ENCODE measurements at places on chromosomes 1 and 21. TPM values are rescaled to one million over a fixed set of nuclear protein-coding genes. Genes with fewer than 3 reads are reported as not detected.

DNA sequence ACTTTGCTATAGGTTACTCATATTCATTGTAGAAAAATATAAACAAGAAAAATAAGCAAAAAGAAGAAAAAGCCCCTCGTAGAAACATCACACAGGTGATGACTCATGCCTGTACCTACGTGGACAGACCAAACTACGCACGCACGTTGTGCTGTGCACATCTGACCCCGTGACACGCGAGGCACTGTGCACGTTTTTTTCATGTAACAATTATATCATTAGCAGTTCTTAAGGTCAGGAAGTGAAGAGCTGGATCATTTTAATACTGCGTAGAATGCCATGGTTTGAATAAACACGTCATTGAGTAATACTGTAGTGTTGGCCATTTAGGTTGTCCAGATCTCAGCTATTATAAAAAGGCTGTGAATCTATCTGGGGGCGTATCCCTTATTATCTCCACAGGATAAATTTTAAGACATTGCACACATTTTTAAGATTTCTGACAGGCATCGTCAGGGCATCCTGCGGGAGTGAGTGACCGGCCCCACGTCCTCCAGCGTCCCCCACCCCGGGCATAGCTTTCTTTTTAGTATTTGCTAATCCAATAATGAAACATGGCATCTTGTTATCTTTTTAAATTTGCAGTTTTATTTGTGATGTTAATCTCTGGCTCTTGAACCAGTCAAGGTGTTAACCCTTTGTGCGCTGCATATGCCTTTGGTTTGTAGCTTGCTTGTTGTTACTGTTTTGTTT lies 23.4 kb upstream of the ADARB1 start:
- H3K4me1 ChIP-seq = peaks cover 23% of the 10 kb centered on the region
- peak; percentile 82 for DNase-seq
- H3K27me3 ChIP-seq = peaks cover 9% of the 10 kb centered on the region

DNA sequence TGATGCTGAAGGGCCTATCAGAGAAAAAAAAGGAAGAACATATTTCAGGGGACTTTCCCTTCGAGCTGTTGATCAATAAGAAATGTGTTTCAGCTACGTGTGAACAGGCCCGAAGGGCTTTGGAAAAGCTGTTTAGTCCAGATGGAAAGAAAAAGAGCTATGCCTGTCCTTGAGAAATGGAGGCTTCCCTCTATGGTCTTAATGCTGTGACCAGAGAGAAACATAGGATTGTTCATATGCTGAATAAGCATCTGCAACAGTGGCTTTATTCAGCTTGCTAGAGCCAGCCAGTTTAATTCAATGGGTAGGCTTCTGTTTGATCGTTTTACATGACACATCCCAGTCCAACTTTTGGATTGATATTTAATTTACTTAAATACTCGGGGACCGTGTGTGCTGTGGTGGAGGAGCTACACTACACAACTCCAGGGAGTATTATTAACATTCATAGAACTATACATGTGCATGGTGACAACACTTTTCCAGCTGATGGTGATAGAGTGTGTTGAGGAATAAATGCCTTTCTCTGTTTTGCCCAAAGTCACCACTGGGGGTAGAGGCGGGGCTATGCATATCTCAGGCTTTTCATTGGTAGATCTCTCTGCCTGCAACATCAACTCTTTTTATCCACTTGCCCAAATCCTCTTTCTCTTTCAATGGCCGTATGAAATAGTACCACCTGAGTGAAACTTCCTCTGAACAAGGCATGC lies 106.7 kb upstream of the C8B start:
- H3K36me3 ChIP-seq = no peaks in the 10 kb centered on the region
- no peak overlapping the region for H3K4me3 ChIP-seq
- no peaks in the 10 kb centered on the region for H3K4me1 ChIP-seq
- DNase-seq = no peak
- H3K27ac ChIP-seq = no peak overlapping the region
- H3K27me3 ChIP-seq = no peaks in the 10 kb centered on the region

DNA sequence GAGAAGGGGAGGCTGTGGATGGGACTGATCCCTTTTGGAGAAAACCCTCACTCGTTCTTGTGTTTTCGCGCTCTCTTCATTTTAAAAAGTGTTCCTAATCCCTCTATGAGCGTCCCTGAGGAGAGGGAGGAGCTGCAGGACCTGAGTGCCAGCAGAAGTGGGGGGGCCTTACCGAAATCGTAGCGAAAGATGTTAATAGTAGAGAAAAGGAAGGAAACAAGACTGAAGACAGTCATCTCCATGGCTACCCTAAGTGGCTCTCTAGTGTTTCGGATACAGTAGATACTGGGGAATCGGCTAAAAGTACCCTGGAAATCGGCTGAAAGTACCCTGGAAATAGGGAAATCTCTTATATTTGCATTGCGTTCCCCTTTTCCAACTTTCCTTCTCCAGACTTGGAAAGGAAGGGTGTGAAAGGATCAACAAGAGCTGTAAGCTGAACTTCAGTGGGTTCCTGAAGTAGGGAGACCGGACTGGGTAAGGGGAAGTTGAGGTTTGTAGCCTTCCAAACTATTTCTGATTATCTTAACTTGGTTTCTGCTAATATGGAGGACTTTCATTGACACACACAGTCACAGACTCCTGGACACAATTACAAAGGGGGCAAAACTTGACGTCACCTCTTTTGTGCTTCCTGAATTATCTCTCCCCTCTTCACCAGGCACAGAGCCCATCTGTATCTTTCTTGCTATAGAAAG lies 486 bp upstream of the DSTYK start:
- H3K36me3 ChIP-seq = no peaks in the 10 kb centered on the region
- H3K27me3 ChIP-seq = no peaks in the 10 kb centered on the region
- H3K4me3 ChIP-seq = peak overlapping the region; percentile 98
- H3K27ac ChIP-seq = peak overlapping the region; percentile 91

- no peak overlapping the region for H3K4me3 ChIP-seq
- peaks cover 35% of the 10 kb centered on the region for H3K27me3 ChIP-seq
- no peak for DNase-seq
- H3K27ac ChIP-seq = no peak overlapping the region
- H3K36me3 ChIP-seq = no peaks in the 10 kb centered on the region
These were observed 716 bp downstream of the INAVA start for GRCh38 chr1:200895443-200895789.

Gene CD101
- total RNA-seq = under 0.01 TPM

Gene RAB7B
- 7.7 TPM for total RNA-seq
